Stimulated activated CD4-positive, alpha-beta T cell treated with anti-CD3 and anti-CD28 coated beads, TNF-alpha, amount 100 ng/mL, for 1 hour (primary cell): ENCODE measurements at places on chromosomes 5 and 9.

- no peak for DNase-seq
These were observed 310.2 kb downstream of the AGTPBP1 start for GRCh38 chr9:85431339-85432102.

DNA sequence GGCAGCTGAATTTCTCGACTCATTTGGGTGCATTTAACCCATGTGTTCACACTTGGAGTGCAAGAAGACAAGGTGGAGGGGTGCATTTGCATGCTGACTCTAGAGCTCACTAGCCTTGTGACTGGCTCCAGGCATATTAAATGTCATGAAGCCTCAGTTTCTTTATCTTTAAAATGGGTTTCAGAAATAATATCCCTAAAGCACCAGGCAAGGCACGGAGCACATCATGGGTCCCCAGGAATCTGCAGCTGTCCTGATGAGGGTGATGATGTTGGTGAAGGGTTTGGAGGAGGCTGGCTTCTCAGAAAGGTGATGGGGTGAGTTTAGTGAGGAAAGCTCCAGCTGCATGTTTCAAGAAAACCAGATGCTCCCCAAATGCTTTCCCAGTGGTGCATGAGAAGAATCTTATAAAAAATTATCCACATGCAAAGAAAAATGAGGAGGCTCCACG, 14.8 kb downstream of the STC2 start:
- no peak for DNase-seq

DNA sequence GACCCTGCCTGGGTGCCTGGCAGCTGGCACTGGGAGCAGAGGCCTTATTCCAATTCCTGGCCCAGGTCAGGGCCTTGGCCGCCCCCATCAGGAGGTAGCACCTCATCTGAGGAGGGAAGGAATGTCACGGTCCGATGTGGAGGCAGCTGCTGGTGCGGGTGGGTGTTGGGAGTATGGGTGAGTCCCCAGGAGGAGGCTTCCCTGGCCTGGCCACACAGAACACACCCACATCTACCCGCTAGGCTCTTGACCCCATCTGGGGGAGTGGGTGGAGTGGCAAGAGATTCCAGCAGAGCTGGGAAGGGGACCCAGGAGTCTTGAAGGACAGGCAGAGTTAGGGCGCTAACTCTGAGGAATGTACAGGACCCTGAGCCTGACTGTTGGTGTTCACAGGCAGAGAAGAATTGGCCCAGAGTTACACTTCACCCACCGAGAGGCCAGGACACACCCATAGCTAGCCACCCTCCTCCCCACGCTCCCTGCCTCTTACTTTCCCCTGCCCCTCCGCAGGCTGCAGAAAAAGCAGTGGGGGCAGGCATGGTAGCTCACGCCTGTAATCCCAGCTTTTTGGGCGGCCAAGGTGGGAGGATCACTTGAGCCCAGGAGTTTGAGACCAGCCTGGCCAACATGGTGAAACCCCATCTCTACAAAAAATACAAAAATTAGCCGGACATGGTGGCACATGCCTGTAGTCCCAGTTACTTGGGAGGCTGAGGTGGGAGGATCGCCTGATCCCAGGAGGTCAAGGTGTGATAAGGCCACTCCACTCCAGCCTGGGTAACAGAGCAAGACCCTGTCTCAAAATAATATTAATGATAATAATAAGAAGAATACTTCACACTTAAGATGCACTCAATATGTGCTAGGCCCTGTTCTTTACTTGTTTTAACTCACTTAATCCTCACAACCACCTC, 6.0 kb downstream of the OLFML2A start:
- DNase-seq, result no peak

GRCh38 chr9:87505869-87506678, 8.4 kb downstream of the DAPK1 start:
- no peak for DNase-seq

DNA sequence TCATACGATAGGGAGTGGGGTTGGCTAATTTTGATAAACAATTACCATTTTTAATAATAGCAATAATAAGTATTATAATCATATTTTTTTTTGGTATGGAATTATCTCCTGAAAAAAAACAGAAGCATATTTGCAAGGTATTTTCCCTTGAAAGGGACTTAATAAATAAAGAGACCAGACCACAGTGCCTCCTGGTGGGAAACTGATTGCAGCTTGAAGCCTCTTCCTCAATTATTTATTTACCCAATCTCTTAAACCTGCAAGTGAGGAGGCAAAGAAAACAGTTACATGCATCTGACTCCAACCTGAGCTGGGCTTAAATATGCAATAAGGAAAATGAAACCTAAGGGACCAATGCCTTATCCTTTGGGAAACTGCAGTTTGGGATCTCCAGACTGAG, 388.1 kb upstream of the ACO1 start:
- DNase-seq, result no peak

DNA sequence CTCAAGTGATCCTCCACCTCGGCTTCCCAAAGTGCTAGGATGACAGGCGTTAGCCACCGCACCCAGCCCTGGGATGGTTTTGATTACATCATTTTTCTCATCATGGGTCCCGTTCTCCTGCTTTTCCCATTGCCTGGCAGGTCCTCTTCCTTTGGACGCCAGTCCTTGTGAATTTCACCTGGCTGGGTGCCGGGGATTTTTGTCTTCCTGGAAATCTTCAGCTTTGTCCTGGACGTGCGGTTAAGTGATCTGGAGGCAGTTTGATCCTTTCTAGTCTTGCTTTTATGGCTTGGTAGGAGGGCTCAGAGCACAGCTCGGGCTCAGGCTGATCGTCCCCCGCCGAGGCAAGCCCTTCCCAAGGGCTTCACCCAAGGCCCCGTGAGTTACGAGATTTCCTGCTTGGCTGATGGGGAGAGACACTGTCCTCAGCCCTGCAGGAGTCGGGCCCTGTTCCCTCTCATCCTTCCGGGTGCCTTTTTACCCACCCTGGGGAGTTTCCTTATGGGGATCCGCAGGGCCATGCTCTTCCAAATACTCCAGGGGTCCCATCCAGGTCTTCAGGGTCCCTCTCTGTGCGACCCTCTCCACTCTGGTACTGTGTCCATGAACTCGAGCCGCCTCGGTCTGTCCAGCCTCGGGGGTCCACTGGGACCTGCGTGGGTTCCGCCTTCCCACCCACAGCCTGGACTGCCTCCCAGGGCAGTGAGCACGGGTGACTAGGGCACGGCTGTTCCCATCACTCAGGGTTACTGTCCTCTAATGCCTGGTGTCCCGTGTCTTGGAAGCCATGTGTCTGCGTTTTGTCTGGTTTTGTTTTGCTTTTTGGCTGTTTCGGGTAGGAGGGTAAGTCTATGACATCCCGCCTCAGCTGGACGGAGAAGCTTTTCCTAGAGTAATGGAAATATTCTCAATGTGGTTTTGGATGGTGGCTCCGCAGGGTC, 22.3 kb upstream of the EGFL7 start:
- no peak for DNase-seq

- no peak for DNase-seq
These were observed 186.7 kb downstream of the PARP8 start for GRCh38 chr5:50853151-50853550.

- no peak for DNase-seq
These were observed 9.2 kb upstream of the PHYHD1 start for GRCh38 chr9:128911529-128912035.

GRCh38 chr5:76715736-76716455, at the start of gene F2R:
TSS of gene F2R (plus strand) at chr5:76716126. CDS start at chr5:76716308, 182 bp downstream.
- DNase-seq, result peak; percentile 18

- DNase-seq, result no peak
These were observed 163.2 kb downstream of the RFK start for GRCh38 chr9:76231001-76231400.

DNA sequence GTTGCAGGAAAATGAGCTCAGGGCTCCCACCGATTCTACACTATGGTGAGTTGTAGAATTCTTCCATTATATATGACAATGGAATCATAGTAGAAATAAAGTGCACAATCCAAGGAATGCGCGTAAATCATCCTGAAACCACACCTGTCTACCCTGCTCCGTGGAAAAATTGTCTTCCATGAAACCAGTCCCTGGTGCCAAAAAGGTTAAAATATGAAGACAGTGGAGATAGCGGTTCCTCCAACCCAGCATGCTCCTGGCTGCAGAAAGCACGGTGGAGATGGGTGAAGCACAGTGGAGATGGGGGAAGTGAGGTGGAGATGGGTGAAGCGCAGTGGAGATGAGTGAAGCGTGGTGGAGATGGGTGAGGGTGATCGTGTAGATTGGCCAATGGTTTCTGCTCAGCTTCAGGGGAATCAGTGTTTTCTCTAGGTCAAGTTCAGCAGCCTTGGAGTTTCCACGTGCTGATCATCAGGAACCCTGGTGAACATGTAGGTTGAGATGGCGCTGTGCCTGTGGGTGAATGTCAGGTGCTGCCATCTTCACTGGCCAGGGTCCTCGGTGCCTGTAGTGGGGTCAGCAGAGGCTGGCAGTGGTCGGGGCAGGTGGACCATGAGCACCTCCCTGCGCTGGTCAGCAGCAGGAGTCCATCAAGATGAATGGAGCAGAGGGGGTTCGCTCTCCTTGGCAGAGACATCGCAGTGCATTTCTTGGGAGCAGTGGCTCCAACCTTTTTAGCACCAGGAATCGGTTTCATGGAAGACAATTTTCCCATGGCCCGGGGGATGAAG, 20.3 kb downstream of the PAEP start:
- no peak for DNase-seq

GRCh38 chr5:95892784-95893354, 68.8 kb downstream of the ELL2 start:
- no peak for DNase-seq

GRCh38 chr9:20570087-20570486, 52.2 kb downstream of the MLLT3 start:
- DNase-seq, result no peak

- DNase-seq, result no peak
These were observed 343.1 kb upstream of the DAB2 start for GRCh38 chr5:39767916-39768315.

GRCh38 chr5:93567424-93567823, 13.6 kb downstream of the NR2F1-AS1 start:
- DNase-seq, result no peak

DNA sequence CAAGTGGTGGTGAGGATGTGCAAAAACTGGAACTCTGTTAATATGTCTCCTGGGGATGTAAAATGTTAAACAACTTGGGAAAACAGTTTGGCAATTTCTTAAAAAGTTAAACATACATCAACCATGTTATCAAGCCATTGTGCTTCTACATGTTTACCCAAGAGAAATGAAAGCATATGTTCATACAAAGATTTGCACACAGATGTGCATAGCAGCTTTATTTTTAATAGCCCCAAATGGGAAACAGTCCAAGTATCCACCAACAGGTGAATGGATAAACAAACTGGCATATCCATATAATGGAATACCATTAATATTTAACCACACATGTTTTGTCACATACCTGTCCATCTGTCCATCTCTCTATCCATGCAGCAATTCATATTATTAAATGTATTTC, 6.2 kb downstream of the VPS13A start:
- DNase-seq, result no peak
